ENCODE measurements at places on chromosomes 13 and 19.

DNA sequence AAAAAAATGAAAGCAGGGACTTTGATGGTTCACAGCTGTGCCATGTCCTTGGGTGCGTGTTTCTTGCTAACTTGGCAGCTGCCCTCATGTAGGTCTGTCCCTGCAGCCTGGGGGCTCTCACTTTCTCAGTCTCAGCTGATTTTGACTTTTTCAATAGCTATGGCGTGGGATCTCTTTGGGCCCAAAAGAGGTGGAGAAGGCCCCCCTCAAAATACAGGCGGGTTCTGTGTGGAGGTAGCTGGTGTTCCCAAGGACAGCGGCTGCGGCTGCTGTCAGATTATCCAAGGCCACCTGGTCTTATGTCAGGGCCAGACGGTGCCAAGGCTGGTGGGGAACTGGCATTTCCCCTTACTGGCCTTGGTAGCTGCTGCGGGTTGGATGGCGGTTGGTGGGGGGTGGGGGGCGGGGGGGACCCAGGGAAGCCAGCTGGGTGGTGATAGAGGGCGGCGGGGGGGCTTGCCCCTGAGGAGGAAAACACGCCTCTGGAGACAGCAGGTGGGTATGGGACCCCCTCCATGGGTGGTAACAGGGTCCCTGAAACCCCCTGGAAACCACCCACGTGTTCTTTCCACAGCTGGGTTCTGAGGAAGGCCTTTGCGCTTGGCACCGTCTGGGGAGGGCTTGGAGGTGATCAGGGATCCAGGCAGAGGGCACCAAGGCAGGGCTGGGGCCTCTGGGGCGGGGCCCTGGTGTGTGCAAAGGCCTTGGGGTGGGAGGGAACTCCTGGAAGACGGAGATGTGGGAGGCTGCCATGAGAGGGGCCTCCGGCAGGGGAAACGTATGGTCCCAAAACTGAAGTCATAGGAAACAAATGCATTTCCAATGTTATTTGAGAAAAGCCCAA lies 4.1 kb downstream of the TIMM13 start:
- DNase-seq, result no peak

DNA sequence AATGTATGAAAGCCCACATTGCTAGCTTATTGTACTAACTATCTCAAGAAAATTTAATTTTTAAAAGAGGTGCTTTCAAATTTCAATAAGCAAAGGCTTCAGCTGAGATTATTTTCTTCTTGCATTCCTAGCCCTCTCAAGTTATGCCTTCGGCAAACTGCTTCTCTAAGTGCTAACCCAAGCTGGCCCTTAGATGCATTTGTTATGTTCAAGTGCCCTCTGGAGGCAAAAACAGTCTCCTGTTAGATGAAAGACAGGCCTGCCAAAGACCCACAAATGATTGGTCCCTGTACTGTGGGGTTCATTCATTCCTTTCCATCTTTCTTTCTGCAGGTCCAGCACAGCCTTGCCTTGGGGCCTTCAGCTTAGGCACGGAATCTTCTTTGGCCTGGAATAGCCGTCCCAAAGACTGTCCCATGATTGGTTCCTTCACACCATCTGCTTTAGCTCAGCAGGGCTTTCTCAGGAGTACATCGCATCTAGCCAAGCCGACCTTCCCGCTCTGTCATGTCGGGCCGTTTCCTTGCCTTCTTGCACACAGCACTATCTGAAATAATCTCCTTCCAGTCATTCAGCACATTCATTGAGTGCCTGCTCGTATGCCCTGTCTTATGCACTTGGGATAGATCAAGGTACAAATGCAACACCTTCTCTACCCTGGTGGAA lies 26.4 kb upstream of the TPTE2 start:
- DNase-seq, result no peak

GRCh38 chr13:32234914-32235313 lies 80.2 kb downstream of the ZAR1L start:
- DNase-seq, result no peak

DNA sequence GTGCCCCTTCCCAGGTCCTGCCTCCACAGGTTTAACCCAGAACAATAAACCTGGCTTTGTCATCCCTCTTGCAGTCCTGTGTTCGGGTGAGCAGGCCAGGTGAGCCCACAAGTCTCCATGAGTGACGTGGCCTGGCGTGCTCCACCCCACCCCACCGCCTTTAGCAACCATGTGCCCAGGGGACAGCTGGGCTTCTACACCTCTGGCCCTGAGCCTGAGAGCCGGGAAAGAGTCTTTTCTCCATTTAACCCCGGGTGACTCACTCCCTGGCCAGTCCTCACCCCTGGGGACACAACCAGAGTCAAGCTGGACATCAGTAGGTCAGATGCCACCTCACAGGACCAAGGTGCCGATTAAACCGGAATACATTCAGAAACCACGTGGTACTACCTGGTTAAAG lies 4.1 kb downstream of the C19orf53 start:
- no peak for DNase-seq

- no peak for DNase-seq
Measured at GRCh38 chr19:17829855-17830566, 8.7 kb upstream of the INSL3 start.

GRCh38 chr13:49241296-49241695 lies 6.4 kb upstream of the CDADC1 start:
- no peak for DNase-seq

- no peak for DNase-seq
Measured at GRCh38 chr13:61751039-61751438, 335.4 kb upstream of the PCDH20 start.

- no peak for DNase-seq
Measured at GRCh38 chr19:2703077-2703437, 563 bp upstream of the GNG7 start.

DNA sequence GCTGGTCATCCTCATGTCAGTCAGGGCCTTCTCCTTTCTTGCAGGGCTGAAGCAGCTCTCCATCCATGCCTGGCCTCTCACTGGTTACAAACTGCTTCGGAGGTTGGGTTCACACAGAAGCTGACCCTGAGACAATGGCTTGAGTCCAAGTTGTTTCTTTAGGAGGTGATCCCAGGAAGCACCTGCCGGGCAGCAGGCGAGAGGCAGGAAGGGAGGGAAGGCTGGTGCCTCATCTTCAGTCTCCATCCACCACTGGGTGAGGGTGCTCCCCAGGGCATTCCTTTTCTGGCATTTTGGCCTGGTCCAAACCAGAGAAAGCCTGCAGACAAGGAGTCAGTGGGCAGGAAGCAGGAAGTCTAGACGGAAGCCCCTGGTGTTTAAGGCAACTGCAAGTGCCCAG lies 17.6 kb upstream of the SPATA13 start:
- DNase-seq, result no peak

GRCh38 chr19:53981376-53981951 lies 10.0 kb upstream of the CACNG6 start:
- DNase-seq, result no peak

- no peak for DNase-seq
Measured at GRCh38 chr19:44303976-44304568, 753 bp downstream of the ZNF235 start.

GRCh38 chr19:5466072-5466471 lies 10.9 kb downstream of the ZNRF4 start:
- no peak for DNase-seq

GRCh38 chr13:24148414-24149235 lies 11.9 kb upstream of the SPATA13 start:
- no peak for DNase-seq

DNA sequence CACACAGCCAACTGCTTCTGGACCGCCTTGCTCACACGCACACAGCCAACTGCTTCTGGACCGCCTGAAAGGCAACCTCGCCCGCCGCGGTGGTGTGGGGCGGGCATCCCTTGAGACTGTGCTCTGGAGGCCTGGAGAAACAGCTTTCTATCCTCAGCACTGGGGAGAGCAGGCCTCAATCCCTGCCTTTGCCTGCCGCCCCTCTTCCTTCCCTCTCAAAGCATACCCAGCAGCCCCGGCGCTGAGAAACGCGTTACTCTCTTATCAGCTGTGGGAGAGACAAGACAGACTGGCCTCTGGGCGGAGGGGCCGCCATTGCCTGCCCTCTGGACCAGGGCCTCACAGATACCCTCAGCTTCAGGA lies 2.9 kb downstream of the LIPE start:
- DNase-seq, result peak; percentile 27

- no peak for DNase-seq
Measured at GRCh38 chr13:44758630-44759383, 182.7 kb upstream of the TSC22D1 start.

DNA sequence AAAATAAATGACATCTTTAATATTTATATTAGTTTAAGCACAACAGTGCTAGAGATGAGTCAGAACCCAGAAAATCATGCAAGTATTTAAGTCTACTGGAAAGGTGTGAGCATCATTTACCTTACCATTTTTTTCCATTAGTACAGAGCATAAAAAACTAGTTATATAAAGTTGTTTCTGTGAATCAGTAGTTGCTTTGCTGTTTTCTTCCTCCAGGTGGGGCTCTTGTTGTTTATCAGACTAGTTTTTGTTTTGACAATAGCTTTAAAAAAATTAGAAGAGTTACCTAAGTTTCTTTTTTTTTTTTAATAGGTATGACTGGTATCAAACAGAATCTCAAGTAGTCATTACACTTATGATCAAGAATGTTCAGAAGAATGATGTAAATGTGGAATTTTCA lies 12.7 kb downstream of the SUGT1 start:
- DNase-seq, result no peak

DNA sequence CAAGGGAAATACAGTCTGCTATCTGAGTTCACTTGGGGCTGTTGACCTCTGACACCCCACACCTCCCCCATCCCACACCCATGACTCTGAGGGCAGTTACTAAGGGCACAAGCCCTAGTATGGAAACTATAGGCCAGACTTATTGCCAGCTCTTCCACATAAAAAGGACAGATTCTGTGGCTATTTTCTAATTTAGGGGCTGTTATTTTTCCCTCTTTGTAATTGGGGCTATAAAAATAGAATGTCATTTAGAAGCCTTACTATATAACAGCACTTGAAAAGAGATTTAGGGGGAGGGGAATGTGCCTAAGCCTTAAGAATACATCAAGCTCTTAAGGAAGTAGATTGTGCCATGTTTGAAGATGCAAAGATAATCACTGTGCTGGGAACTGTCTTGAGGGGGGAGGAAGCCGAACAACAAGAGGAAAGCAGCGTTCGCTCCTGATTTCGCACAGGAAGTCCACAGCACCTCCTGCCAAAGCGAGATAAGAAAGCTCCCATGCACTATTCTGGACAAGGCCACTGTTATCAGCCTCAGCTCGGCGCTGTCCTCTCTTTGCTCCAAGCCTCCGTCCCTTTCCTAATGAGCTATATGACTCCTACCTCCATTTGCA lies 86.6 kb downstream of the FLT1 start:
- no peak for DNase-seq

GRCh38 chr19:24029941-24030636 lies 56.9 kb upstream of the ZNF254 start:
- DNase-seq, result no peak

DNA sequence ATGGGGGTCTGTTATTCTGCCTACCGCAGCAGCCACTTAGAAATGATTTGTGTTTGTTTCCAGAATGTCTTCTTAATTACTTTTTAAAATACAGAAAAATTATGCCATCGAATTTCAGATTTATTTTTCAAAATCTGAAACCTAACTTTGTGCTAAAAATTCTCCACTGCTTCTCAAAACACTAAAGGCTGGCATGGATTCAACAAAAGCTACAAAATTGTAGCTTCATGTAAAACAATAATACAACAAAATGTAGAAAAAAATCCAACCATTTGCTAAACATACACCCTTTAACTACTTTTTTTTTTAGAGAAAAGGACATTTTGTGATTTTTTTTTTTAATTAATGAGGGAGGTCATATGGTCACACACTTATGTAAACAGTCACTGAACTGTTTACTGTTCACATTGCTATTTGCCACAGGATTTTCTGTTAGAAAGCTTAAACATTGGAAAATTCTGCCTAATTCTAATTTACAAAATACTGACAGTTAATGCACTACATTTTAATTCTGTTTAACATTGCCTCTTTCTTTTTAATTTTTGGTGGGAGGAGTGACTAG lies 606.6 kb downstream of the DCT start:
- no peak for DNase-seq

- no peak for DNase-seq
Measured at GRCh38 chr13:109744512-109745051, 41.8 kb downstream of the IRS2 start.

- DNase-seq, result no peak
Measured at GRCh38 chr19:42233106-42233505, 9.3 kb downstream of the GSK3A start.

DNA sequence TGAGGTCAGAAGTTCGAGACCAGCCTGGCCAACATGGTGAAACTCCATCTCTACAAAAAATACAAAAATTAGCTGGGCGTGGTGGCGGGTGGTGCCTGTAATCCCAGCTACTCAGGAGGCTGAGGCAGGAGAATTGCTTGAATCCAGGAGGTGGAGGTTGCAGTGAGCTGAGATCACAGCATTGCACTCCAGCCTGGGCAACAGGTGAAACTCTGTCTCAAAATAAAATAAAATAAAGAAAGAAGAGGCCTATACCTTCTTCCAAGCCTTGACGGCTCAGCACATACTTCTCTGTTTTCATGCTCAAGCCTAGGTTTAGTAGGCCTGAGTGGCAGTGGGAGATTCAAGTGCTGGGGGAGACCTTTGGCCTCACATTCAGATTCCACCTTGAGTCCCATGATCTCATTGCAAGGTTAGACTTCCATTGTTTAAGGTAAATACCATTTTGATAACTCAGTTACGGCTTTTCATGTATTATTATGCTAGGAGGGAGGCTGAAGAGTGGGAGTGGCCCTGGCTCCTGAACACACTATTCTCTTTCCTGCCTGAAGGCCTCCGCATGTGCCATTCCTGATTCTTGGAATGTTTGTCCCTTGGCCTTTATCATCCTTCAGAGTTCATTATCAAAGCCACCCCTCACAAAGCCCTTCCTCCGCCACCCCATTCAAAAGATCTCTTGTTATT lies 1.6 kb upstream of the SPINT2 start:
- no peak for DNase-seq

DNA sequence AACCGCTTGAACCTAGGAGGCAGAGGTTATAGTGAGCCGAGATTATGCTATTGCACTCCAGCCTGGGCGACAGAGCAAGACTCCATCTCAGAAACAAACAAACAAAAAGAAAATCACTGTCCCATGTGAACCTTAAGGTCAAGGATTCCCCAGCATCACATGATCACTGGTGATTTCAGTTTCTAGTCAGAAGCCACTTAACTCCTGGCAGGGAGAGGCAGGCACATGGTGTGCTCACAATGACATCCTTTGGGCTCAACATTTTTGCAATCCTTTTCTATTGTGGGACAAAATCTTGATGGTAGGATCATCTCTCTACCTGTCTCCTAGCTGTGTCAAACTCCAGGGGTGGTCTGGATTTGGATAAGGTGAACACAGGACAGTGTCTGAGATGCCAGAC lies 12.1 kb downstream of the AKAP8 start:
- no peak for DNase-seq

GRCh38 chr19:38210458-38210987 lies 13.5 kb downstream of the DPF1 start:
- no peak for DNase-seq

- peak; percentile 54 for DNase-seq
Measured at GRCh38 chr19:47444388-47444821, 25.1 kb upstream of the MEIS3 start.

DNA sequence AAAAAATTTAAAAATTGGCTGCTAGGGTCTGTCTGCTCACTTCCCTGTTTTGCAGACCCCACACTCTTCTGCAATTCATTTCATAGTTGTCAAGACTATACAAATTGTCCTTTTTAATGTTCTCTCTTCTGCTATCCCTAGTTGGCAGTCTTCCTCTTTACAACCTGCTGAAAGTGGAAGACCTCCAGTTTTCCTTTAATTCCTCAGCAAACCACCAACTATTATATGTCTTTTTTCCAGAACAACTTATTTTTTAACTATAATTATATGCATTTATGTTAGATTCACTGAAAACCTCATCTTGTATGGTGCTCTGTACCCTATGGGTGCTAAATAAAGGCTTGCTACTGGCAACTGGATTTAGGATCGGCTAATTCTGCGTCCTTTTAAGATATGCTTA lies 1.1 kb upstream of the PHF11 start:
- no peak for DNase-seq

Measured in activated T-cell treated with anti-CD3 and anti-CD28 coated beads, Interleukin-2, amount 50 U/mL, for 1 hour (primary cell).